ENCODE measurements at places on chromosomes 3 and 15.

GRCh38 chr3:177832880-177833279 lies 635.6 kb upstream of the TBL1XR1 start:
- peak; percentile 97 for DNase-seq

GRCh38 chr3:63933459-63933858 lies 21.3 kb upstream of the SCAANT1 start:
- no peak for DNase-seq

GRCh38 chr3:805326-805725 lies 287.5 kb upstream of the CNTN6 start:
- no peak for DNase-seq

DNA sequence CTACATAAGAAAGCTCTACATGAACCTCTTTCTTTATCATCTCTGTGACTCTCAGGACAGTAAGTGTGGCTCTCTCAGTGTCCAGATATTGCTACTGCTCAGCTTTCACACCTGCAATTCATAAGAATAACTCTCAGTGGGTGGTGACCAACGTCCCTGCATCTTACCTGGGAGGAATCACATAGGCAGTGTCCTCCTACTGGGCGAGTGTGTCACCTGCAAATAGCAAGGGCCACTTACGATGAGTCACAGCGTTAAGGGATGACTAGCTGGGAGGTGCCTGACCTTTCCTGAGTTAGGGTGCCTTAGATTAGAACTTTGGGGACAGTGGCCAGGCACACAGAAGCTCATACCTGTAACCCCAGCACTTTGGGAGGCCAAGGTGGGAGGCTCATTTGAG lies 90.8 kb upstream of the C3orf80 start:
- DNase-seq: no peak

DNA sequence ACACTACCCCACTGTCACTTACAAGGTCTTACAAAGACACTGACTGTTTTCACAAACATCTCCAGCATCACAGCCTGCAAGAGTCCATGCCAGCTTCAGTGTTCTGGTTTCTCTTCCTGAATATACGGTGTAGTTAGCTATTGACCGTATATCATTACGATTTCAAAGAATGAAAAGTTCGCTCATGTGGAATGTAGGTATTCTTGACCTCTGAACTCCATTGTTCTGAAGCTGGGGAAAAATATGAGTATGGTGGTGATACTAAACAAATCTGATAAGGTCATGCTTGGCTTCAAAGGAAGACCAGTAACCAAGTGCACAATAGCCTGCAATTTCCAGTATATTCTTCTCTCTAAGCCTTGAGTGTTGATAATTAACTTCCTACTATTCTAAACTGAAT lies 315.7 kb upstream of the WNT5A start:
- no peak for DNase-seq

GRCh38 chr3:16337856-16338540 lies 73.0 kb downstream of the OXNAD1 start:
- DNase-seq: no peak

DNA sequence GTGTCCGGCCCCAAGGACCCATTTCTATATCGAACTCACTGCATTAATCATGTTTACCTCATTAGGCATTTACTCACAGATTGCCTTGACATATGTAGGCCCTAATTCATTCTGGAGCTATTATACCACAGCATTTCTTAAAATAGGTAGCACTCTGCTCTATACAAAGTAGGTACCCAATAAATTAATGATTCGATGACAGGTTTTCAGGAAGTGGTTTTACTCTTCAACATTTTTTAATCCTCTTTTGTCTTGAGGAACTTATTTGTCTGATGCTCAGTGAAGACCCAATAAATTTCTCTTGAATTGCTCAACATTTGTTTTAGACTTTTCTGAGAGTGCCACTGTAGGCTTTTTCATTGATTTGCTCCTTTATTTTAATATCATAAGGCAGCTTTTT lies 12.1 kb downstream of the TGFBR2 start:
- no peak for DNase-seq

DNA sequence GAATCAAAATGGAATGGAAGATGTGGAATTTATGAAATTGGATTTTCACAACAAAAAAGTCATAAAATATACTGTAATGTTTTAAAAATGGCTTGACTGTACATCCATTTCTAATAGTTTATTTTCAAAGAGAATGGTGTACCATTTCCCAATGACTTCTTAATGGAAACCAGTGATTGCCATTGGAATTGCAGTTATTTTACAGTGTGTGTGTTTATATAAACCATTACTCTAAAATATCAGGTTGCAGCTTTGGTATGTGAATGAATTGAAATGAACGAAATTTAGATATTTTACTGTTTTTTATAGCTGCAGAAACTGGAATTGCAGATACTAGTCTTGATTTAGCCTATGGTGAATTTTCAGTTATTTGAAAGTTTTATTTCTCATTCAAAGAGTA lies 165.6 kb downstream of the UBE2E2 start:
- DNase-seq: no peak

- DNase-seq: no peak
Measured at GRCh38 chr15:94229591-94230369, 1.6 kb upstream of the MCTP2 start.

GRCh38 chr15:80388326-80388725 lies 15.9 kb upstream of the ARNT2 start:
- no peak for DNase-seq

DNA sequence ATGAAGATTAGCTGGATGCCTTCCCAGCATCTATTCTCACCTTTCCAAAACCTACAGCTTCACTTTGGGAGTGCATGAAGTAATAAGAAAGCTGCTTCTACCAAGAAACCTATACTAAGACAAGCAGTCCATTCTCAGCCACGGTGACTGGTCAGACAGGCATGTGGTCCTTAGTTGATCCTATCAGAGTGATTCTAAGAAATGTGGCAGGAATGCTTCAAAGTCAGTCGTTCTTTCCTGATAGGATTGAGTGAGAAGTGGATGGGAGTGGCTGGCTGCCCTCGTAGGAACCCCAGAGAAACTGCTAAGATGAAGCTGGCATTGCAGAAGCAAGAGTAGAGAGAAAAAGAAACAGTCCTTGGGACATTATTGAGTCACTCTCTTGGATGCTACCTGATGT lies 16.6 kb downstream of the FOXB1 start:
- DNase-seq: no peak

DNA sequence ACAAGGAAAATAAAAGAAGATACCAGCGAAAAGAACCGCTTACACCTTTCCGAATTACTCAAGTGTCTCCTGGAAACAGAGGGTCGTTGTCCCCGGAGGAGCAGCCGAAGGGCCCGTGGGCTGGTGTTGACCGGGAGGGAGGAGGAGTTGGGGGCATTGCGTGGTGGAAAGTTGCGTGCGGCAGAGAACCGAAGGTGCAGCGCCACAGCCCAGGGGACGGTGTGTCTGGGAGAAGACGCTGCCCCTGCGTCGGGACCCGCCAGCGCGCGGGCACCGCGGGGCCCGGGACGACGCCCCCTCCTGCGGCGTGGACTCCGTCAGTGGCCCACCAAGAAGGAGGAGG lies 325 bp downstream of the ALCAM start:
- DNase-seq: no peak

DNA sequence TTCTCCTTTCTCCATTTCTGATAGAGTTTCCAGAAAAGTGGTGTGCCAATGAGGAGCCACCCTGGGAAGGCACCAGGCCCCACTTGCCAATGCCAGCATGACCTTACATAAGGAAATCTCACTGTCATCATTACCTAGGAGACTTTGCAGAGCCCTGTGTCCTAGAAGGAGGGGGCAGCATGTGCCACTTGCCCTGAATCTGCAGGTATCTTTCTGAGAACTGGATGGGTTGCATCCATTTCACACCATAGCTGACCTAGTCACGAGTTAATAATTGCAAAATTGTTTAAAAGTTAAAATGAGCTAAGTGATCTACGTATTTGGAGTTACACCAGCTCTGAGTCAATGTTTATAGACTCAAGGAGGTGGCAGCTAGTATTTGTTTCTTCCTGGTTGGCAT lies 14.3 kb downstream of the CA12 start:
- no peak for DNase-seq

DNA sequence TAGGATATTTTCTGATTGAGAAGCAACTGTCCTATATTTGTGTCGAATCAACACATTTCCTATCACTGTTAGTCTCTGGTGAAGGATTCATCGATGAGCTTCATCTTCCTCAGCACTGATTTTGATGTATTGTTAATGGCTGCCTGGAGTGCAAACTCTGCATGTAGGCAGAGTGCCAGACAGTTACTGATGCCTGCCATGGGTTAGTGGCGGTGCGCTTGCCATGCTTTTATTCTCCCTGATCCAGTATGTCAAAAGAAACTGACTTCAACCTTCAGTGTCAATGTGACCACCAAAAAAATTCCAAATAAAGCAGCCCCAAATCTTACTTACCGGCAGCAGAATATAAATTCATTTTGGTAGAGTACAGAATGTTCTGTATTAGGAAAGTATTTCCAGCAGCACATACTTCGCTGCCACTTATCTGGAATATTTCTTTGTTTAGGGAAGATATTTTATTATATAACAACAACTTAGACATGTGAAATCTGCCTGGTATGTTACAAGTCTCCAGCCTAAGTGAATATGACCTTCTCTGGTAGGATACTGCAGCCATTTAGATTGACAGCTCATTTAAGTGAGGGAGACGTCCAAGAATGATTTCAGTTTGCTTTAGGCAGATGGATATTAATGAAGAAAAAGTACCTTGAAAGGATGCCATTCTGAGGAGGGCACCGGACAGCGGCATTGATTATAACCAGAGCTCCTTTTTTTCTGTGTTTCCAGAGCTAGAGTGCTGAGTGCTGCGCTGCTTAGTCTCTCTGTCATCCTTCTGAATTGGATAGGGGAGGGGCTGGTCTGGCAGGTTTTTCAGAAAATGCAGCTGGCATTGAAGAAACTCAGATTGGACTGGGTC lies 59.9 kb downstream of the ARHGEF26 start:
- DNase-seq: peak; percentile 76

- DNase-seq: no peak
Measured at GRCh38 chr15:84598250-84598649, 2.6 kb upstream of the ZSCAN2 start.

DNA sequence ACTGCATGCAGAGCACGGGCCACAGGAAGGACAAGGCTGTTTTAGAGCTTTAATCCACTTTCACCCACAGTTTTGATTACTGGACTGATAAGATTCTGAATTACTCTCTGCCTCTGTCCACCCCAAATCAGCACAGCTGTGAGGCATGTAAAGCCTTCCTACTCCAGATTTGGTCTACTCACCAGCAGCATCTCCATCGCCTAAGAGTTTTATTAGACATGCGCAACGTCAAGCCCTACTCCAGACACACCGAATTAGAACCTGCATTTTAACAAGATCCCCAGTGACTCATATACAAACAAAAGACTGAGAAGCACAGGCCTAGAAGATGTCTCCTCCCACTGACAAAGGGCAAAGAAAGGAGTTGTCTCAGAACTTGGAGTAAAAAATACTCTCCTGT lies 221.2 kb downstream of the TUSC7 start:
- no peak for DNase-seq

DNA sequence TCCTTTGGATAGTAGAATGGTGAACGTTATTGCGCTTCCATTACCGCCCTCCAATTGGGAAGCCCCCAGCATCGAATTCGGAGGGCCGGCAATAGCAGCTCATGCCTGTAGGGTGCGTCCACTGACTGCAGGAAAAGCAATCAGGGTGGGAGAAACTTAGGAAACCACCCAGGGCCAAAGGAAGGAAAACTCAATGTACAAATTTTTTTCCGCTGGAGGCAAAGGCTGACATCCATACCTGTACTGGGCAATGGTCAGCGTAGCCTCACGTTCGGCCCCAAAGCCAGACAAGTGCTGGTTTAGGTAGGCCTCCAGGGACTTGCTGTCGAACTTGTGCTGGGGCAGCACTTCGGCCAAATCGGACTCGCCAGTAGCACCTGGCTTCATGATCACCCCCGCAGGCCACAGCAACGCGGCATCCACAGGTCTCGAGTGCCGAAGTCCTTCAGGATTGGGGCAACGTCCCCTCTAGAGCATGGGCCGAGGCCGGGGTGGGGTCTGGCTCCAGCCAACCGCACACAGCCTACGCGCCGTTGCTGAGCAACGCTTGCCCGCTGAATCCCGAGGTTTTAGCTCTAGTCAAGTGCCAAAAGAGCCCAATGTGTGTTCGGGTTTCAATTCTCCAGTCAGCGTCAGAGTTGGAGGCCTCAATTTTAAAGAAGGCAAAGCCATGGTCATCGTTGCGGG lies at the start of gene ACAD11:
ACAD11 (minus strand) TSS at position 445 of the 687 bp plus-strand sequence; CDS start at position 387, 58 bp downstream.
- peak; percentile 84 for DNase-seq

DNA sequence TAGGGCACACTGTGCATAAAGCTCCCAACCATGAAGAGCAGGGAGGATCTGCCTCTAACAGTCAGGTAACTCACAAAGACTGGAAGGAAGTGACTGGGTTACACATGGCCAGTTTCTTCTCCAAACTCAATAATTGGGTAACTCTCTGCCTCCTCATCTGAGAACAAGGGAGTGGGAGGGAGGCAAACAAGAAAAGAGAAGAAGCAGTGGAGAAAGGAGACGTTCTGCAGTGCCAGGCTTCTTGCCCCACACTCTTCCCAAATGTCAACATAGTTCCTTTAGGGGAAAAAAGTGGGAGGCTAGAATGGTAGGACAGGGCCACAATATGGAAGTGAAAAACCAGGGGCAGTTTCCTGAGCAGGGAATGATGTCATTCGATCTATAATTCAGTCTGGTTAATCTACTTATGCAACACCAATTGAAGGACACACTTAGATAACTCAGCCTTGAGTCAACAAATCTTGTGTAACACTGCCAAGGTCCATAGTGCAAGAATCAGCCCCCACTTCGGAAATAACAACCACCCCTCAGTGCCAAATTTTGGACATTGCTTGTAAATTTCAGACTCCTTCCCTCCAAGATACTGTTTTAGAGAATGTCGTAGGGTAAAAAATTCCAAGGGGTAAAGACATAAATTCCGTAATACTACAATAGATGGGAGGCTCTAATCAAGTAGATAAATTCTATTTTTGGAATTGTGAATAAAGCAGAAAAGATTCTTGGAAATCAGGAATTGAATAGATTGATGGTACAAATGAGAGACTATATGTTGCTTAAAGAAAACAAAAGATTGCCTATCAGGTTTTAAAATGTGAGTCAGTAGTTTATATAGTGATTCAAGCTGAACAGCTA lies 143.0 kb downstream of the LPP start:
- DNase-seq: no peak

GRCh38 chr3:141462176-141462859 lies 24.5 kb upstream of the RASA2 start:
- no peak for DNase-seq

DNA sequence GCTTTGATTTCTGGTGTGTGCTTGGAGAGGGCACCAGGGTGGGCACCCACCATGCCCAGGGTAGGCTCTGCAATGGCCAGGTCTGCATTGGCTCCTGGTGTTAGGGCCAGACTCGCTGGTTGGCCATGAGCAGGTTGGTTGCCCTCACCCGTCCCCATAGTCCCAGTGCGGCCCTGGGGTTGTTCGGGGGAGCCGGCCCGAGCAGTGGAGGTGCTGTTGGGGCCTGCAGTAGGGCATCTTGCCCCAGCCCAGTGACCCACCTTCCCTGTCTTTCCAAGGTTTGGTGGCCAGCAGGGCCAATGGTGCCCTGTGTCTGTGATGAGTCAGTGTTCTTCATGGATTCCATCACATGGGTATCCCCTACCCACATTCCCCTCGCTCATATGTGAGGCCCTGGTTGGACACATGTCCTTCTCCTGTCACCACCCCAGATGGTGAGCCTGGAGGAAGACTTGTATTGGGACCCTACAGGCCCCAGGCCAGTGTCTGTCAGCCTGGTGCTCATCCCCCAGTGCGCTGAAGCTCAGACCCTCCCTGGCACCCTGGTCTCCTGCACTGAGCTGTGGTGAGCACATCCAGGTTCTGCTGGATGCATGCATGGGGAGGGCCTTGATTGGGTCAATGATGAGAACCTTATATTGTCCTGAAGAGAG lies 190.1 kb downstream of the UBE3A start:
- DNase-seq: no peak
